Activated T-cell treated with anti-CD3 and anti-CD28 coated beads, Interleukin-2, amount 50 U/mL, for 72 hours (primary cell): ENCODE measurements at places on chromosomes 5 and 9.

DNA sequence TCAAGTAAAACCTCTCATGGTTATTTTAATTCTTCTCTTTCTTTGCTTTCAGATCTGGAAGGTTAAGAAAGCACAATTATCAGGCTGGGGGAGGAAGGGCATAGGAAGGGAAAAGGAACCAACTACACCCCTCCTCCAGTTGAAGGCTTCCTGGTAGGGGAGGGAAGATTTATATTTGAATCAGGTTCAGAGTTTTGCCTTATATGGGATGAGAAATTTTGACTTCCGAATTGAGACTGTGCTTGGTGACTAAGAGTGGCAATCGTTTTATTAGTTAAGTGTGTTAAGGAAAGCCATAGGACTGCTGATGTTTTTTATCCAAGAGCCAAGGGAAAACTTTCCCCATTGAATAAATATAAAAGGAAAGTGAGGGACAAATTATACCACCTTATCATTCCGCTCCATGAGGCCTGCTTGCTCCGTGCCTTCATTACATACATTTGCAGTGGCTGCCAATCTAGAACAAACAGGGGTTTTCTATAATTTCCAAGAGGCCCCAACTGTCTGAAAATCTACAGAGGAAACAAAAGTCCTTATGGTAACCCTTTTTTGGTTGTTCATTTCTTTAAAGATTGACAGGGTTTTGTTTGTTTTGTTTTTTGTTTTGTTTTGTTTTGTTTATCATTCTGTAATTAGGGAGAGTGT, 115.7 kb upstream of the EPB41L4A start:
- no peak for DNase-seq

DNA sequence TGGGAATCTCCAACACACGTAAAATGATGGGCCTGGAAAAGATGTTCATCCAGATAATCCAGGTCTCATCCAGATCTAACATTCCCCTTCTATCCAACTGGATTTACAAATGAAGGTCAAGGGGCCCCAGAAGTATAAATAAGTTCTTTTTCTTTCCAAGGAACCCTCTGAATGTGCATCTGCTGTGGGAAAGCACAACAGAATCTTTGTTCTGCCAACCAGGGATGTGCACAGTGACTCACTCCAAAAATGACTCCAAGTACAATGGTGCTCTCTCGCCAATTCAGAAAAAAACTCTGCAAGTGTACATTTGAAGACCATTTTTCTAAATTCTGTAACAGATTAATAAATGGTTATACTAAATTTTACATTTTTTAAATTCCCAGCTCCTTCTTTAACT, 12.4 kb downstream of the RAPGEF6 start:
- DNase-seq = no peak

DNA sequence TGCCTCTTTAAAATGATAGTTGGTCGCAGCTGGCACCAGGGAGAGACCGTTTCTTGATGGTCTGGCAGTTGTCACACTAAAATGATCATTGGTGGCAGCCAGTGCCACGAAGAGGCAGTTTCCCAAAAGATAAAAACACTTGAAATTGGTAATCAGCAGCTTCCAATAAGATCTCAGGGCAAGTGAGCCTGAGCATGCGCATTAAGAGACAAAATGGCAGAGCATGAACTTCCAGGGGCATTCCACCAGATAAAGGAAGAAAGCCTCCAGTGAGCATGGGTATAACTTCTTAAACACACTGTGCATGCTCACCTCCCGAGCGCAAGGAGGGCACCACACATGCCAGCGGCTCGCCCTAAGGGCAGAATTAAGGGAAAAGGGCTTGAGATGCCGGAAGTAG, 1594.2 kb upstream of the CDH9 start:
- DNase-seq = no peak

DNA sequence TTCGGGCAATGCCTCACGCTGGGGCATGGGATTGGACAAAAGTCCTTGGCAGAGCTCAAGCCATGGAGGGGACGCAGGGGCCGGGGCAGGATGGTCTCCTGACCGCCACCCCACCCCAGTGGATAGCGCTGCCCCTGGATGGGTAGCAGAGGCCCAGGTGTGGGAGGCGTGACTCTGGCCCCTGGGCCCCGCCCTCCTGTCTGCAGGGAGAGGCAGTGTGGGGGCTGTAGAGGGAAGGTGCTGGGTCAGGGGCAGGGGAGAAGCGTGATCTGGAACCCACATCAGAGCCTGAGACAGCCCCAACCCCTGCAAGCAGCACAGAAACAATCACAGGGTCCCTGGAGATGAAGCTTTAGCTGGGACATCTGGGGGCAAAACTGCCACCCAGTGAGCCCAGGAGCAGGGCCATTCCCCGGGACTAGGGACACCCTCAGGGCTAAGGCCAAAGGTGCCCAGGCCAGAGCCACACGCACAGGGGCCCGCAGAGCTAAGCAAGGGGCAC, 36.2 kb downstream of the NACC2 start:
- DNase-seq = no peak

- no peak for DNase-seq
Measured at GRCh38 chr9:2608276-2608675, 13.3 kb upstream of the VLDLR start.

DNA sequence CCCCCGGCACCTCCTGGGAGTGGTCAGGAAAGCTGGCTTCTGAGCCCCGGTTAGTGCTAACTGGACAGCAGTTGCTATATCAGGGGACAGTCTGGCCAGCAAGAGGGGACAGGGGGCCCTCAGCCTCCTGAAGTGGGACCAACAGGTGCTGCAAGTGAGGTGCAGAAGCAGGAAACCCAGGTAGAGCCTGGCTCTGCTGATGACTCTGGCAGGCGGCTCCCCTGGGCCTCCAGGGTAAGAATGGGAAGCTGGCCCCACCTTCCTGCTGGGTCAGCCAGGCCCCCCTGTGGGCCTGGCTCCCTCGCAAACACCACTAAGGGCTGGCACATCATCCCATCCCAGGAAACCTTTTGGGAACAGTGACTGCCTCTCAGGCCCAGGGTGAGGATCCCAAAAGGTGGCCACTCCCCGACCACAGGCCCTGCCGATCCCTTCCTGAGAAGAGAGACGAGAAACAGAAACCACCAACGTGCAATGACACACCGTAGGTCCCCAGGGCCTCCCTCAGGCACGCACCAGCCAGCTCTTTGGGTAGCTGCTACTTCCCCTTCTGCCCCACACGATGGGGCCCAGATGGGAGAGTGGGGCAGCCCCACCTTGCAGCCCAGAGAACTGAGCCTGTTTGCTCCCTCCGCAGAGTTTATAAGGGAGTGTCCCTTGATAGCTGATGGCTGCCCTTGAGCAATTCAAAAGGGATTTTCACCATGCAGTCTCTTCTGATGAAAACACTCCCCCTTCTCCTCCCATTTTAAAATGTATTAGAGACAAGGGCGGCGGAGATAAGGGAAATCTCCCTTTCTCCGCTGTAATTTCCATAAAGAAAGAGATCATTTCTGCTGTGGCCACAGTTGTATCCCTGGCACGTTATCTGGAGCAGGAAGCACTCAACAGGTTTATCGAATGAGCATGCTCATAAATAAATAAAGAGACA, 76.8 kb downstream of the STK10 start:
- peak; percentile 93 for DNase-seq

- peak; percentile 2 for DNase-seq
Measured at GRCh38 chr5:14142202-14142826, 828 bp upstream of the TRIO start.

DNA sequence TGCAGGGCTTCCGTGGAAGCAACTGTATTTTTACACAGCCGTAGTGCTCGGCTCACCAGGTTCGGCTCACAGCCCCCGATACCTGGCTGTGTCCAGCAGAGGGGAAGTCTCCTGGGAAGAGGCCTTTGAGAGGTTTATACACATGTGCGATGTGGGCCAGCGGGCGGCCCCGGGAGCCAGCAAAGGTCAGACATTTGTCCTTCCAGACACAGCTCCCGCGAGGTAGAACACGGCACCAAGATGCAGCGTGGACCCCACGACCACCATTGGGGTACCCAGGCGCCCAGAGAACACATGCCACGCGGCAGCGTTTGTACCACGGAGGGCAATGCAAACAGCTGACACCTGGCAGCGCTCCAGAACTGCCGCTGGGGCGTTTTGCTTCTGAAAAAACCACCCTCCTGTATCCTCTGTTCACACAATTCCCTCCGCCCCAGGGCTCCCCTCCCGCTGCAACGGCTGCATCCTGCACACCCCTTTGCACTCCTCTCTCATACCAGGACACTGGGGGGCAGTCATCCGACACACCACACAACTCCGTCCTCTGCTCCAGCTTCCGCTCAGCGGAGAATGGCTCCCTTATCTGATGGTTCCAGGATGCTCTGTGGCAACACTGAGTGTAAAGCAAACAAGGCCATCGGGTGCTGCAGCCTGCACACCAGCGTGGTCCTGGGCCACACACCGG, 235.3 kb downstream of the SYK start:
- peak; percentile 73 for DNase-seq

GRCh38 chr9:34686231-34686630, 4.8 kb downstream of the CCL19 start:
- no peak for DNase-seq

GRCh38 chr5:81486711-81487110, 92.8 kb upstream of the ACOT12 start:
- no peak for DNase-seq

DNA sequence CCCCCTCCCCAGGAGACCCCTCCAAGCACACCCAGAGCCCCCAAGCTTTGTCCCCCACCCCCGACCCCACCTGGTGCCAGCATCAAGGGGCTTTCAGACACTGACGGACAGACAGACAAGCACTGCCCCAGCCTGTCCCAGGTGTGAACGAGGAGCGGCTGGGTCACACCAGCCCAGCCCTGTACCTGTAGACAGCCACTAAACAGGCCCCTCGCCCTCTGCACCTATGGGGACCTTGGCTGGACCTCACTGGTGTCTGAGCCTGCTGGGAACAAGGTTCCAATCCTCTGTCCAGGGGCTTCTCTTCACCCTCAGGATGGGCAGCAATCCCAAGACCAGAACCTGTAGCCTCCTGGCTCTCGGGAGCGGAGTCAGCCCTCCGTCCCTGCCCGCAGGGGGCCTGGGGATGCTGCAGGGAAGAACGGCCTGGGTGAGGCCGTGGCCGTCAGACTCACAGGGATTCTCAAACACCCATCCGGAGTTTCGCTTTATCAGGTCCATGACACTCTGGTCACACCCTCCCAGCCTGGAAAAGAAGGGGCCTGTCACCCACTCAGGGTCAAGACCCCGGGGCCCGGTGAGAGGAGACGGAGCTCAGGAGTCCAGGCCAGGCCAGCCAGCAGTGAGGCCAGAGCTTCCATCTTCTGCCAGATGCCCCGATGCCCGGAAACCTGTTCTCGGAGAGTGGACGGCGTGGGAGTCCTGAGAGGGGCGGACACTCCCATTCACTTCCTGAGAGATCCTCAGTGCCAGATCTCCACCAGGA, 2.8 kb downstream of the LCN6 start:
- no peak for DNase-seq

DNA sequence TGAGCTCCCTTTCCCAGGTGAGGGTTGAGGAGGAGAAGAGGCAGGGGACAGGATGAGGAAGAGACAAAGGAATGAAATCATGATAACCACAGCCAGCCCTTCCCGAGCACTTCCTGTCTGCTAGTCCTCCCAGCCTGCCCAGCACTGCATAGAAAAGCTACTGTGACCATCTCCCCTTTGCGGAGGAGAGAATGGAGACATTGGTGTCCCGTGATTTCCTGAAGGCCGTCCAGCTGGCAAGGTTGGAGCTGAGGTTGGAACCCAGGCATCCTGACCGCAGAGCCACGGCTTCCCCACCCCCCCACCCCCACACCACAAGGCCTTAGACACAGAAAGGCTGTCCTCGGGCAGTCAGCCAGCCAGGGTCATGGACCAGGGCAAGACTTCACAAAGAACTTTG, 131.1 kb upstream of the ICE1 start:
- no peak for DNase-seq

- DNase-seq = no peak
Measured at GRCh38 chr9:36138901-36139300, 2.4 kb downstream of the GLIPR2 start.

- no peak for DNase-seq
Measured at GRCh38 chr9:131899296-131900228, 159.7 kb upstream of the RAPGEF1 start.

DNA sequence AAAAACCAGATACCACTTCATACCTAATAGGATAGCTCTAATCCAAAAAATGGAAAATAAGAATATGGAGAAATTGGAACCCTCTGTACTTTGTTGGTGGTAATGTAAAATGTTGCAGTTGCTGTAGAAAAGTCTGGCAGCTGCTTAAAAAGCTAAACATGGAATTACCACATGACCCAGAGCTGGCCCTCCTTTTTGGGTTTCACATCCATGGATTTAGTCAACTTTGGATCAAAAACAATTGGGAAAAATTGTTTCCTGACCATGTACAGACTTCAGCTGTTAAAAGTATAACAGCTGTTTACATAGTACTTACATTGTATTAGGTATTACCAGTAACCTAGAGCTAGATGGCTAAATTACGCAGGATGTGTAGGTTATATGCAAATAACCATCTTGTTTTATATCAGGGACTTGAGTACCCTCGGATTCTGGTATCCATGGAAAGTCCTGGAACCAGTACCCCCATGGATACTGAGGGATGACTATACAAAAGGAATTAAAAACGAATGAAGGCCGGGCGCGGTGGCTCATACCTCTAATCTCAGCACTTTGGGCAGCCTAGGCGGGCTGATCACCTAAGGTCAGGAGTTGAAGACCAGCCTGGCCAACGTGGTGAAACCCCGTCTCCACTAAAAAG, 15.8 kb downstream of the DNAJA1 start:
- no peak for DNase-seq

GRCh38 chr5:39217365-39218281, 1.7 kb downstream of the FYB1 start:
- peak; percentile 87 for DNase-seq
